ENCODE measurements at places on chromosomes 13 and 19. TPM values are rescaled to one million over a fixed set of nuclear protein-coding genes. Genes with fewer than 3 reads are reported as not detected.

DNA sequence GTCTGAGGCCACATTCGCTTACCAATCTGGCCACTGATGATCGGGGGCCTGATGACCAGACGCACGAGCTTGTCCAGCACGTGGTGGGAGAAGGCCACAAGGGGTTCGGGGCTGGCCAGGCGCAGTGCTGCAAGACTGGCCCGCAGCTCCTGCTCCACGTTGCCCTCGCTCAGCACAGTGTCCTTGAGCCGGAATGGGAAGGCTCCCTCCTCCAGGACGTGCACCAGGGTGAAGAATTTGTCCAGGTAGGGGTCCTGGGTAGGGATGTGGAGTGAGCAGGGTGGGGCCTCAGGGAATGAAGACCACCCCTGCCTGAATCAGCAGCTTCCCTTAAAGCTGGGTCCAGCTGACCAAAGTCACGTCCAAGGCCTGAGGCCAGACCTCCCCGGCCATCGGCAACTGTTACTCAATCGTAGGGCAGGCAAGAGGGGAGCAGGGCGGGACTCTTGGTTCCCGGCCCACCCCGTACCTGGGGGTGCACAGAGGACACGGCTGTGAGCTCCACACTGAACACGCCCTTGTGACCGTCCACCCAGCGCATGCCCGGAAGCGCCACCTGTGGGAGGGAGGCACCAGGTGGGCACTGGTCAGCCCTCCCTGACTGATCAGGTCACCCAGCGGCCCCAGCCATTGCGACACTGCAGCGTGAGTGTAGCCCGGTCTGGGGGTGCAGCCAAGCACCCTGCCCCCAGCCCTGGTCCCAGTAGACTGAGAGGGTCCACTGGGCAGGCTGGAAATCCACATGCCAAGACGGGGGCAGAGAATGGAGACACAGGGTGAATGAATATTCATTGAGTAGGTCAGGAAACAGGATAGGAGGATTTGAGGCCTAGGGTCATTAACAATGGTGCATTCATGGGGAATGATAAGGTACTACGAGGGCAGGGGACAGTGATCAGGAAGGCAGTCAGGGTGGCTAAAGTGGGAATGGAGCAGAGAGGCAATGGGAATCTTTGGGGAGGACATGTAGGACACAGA is 2.8 kb upstream of the ANGPTL8 start:
- no peak for DNase-seq

- DNase-seq, result no peak
Observed at GRCh38 chr19:2494447-2495129, 18.7 kb downstream of the GADD45B start.

DNA sequence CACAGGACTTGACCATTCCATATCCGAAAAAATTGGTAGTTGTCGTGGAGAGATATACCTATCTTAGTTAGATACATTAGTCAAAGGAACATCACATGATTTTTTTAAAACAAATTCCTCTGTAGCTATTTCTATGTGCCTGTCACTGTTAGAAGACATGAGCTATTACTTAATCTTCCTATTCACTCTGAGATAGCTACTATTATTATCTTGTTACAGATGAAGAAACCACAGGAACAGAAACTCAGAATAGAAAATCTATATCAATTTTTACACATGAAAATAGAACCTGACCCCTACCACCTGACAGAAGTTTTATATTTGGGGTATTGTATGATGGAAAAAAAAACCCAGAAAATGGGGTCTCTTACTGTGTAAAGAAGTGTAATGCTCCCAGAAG is 68.9 kb upstream of the TDRD3 start:
- DNase-seq, result no peak

SBK3 gene
- total RNA-seq, result 0.43 TPM

APBA3 gene
- 10.1 TPM for total RNA-seq

Measured in MG63 (cell line).